ENCODE measurements at places on chromosomes 6 and 20.

- no peak for DNase-seq
Measured at GRCh38 chr20:37238426-37238825, 23.2 kb downstream of the GHRH start.

- DNase-seq = no peak
Measured at GRCh38 chr20:44633872-44634600, 17.5 kb downstream of the ADA start.

DNA sequence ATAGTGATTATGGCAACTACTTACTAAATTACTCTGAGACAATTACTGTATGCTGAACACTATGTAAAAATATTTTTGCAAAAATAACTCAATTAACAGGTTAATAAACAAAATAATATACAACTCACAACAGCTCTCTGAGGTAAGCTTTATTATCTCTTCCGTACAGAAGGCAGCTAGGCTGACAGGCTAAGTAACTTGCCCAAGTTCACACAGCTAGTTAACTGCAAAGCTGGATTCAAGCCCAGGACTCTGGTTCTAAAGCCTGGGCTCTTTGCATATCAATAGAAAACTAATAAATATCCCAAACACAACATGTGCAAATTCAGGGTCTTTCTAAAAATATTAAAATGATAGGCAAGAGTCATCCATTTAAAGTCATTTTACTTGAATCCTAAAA is 169.5 kb upstream of the BEND3 start:
- DNase-seq = no peak

GRCh38 chr6:131628726-131629125 is 684 bp upstream of the MED23 start:
- DNase-seq = no peak

DNA sequence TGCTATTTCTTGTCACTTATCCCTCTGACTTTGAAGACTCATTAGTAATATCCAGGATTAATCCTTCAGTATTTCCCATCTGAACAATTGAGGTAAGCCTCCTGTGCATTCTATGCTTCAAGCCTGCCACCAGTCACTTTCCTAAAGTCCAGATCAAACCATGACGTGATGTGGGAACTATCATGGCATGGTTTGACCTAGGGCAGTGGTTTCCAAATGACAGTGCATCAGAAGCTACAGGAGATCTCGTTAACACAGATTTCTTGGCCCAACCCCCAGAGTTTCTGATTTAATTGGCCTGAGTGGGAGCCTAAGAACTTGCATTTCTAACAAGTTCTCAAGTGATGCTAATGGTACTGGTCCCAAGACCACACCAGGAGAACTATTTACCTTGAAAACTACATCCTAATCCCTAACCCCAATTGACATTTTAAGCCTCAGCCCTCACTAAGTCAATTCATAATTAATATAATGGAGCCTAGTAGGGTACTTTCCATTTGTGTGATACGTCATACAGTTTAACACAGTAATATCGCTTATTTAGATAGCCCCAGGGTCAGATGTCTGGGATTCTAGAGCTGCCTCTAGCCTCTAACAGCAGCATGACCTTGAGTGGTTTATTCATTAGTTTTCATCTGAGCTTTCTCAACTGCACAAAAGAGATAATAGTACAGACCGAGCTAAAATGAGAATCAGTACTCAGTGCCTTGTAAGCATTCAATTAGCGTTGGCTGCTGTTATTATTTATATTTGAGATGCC is 907.6 kb downstream of the TFAP2A start:
- no peak for DNase-seq

DNA sequence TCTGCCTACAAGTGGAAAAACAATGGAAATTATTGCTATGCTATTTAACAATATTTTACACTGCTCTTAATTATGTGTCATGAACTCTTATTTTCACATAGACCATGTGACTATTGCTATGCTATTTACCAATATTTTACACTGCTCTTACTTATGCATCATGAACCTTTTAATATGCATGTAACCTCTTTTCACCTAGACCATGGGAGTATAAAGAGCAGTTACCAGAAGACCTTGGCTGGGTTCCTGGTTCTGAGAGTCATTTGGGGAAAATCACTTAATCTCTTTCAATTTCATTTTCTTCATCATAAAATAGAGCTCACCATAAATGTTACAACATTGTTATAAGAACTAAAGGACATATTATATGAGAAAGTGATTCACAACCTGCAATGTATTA is 223.8 kb upstream of the RNF217 start:
- no peak for DNase-seq

DNA sequence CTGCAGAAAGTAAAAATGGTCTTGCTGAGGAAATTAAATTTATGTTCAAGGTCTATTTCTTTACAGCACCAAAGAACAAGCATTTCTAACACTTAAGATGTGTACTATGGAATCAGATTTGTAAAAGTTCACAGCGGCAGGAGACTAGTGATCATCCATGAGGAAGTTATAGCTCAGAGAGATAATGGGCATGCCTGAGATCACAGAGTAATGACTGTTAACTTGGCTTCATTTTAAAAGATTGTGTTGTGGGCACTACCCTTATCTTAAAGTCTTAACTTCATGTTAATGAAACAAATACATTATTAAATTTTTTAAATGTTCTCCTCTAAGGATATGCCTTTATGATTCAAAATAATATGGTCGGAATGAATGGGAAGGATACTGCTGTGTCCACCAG is 168.6 kb downstream of the GMPR start:
- DNase-seq = no peak

- DNase-seq = no peak
Measured at GRCh38 chr6:56851074-56851473, 103.8 kb upstream of the BEND6 start.

DNA sequence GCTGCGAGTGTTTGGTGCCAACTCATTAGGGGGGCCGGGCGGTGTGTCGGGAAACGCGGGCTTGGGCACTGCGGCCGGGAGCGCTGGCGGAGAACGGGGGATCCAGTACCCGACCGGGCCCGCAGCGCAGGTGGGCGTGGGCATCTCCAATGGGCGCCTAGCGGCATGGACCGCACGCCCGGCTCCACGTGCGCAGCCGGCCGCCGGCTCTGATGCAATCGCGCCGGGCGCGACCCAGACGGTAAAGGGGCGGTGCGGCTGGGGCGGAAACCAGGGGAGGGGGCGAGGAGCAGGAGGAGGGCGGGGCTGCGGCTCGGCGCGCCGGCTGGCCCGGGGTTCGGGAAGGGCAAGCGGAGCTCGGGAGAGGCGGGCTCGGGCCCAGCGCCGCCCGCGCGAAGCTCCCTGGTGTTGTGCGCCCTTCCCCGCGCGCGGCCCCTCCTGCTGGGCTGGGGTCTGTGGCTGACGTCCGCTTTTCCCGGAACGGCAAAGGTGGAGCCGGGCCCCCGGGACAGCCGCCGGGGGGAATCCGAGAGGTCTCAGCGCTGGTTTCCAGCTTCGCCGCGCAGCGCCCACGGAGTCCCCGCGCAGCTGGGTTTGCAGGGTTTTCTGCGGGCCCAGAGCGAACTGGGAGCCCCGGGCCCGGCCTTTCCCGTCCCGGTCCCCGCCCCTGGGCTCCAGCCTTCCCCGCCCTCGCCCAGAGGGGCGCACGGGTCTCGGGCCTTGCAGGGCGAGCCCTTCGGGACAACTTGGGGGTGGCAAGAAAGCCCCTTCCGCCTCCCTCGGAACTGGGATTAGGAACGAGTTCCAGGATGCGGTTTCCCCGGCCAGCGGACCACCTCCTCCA is 867 bp downstream of the MTHFD1L start:
- DNase-seq = peak; percentile 64

- no peak for DNase-seq
Measured at GRCh38 chr20:48128436-48128835, 343.2 kb upstream of the SULF2 start.

GRCh38 chr20:2178318-2179232 is 76.9 kb downstream of the STK35 start:
- DNase-seq = no peak

DNA sequence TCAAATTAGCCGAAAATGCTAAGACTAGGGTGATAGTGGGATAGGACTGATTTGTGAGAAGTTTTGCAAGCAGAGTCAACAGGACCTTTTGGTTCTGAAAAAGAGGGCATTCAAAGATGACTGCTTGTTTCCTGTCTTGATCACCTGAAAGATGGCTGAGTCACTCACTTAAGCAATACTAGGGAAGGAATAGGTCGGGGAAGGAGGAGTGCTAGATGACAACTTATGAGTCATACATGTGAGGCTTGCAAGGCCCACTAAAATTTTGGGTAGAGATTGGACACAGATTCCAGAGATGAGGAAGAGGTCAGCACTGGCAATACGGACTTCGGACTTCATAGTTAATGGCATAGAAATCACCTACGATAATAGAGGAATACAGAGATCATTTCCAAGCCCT is 89.2 kb downstream of the FAM83B start:
- no peak for DNase-seq

- no peak for DNase-seq
Measured at GRCh38 chr6:6420107-6420506, 99.6 kb upstream of the F13A1 start.

GRCh38 chr6:169970306-169970988 is 219.0 kb downstream of the ERMARD start:
- DNase-seq = no peak

DNA sequence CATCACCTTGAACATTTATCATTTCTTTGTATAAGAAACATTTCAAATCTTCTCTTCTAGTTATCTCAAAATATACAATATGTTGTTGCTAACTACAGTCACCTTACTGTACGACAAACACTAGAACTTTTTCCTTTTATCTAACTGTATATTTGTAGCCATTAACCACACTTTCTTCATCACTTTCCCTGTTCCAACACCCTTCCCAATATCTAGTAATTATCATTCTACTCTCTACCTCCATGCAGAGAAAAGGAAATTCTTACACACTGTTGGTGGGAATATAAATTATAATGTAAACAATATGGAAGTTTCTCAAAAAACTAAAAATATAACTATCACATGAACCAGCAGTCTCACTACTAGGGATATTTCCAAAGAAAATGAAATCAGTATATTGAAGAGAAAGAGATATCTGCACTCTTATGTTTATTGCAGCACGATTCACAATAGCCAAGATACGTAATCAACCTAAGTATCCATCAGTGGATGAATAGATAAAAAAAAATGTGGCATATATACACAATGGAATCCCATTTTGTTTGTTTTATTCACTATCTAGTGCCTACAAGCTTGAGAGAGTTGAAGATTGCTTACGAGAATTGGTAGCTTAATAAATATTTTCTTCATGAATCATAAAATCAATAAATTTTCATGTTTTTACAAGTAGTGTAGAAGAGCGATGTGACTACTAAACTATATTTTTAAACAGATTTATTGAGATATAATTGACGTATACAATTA is 2.4 kb downstream of the RHAG start:
- no peak for DNase-seq

DNA sequence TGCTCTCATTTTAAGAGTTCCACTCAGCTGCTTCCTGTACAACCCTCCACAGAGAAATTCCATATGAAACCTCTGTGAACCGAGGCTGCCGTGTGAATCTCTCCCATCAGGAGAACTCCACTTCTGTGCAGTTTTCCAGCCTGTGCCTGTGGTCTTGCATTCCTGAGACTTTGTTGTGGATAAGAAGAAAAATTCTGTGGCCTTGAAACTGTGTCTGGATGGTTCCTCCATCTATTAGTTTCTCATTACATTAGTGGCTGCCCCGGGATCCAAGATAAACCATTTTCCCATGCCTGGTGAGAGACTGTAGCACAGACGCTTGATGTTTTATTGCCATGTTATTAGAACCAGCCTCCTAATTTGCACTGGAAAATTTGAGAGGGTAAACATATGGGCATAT is 40.8 kb upstream of the TIAM2 start:
- no peak for DNase-seq

- DNase-seq = no peak
Measured at GRCh38 chr6:44524476-44525227, 137.1 kb downstream of the CDC5L start.

GRCh38 chr20:12764851-12765250 is 243.9 kb upstream of the SPTLC3 start:
- DNase-seq = no peak

DNA sequence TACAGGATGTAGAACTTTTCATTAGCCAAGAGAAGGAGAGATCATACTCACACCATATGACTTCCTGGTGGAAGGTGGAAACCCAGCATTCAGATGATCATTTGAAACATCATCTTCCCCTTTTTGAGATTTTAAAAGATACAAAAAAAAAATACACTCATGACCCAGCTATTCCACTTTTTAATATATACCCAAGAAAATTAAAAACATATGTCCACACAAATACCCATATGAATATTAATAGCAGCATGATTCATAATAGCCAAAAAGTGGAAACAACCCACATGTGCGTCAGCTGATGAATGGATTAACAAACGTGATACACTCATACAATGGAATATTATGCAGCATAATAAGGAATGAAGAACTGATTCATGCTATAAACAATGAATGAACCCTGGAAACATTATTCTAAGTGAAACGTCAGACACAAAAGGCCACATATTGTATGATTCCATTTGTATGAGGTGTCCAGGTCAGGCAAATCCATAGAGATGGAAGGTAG is 130.0 kb upstream of the SGK1 start:
- DNase-seq = no peak

DNA sequence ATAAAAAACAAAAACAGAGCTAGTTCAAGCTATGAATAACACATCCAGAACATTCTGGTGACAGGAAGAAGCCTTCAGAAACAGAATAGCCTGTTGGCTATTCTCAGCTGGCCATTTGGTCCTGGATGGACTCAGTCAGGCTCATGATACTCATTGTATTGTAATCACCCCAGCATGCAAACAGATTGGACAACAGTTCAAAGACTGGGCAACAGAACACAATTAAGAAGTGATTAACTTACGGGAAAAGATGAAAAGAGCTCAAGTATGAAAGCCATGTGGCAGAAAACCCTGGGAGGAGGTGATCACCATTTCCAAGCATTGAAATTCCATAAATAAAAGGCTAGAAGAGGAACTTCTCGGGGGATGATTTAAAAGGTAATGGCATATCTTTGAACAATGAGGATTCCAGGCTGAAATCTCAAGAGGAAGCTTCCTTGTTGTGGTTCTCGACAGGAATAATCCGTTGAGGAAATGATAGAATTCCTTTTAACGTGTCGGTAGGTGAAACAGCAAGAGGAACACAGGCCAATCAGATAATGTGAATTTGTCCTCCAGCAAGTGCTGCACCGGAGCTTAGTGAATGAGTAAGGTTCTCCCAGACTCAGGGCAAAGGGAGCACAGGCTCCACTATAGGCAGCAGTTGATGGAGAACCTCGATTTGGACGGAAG is 172.4 kb downstream of the BCAS1 start:
- no peak for DNase-seq

GRCh38 chr20:36576081-36576445 is 2.7 kb downstream of the TGIF2 start:
- no peak for DNase-seq

All from NCI-H1930 (cell line).